ENCODE measurements at places on chromosomes 12 and 14. TPM values are rescaled to one million over a fixed set of nuclear protein-coding genes. Genes with fewer than 3 reads are reported as not detected.
A peak's percentile ranks its signal among the peaks of the same experiment; 100 is the strongest.

DNA sequence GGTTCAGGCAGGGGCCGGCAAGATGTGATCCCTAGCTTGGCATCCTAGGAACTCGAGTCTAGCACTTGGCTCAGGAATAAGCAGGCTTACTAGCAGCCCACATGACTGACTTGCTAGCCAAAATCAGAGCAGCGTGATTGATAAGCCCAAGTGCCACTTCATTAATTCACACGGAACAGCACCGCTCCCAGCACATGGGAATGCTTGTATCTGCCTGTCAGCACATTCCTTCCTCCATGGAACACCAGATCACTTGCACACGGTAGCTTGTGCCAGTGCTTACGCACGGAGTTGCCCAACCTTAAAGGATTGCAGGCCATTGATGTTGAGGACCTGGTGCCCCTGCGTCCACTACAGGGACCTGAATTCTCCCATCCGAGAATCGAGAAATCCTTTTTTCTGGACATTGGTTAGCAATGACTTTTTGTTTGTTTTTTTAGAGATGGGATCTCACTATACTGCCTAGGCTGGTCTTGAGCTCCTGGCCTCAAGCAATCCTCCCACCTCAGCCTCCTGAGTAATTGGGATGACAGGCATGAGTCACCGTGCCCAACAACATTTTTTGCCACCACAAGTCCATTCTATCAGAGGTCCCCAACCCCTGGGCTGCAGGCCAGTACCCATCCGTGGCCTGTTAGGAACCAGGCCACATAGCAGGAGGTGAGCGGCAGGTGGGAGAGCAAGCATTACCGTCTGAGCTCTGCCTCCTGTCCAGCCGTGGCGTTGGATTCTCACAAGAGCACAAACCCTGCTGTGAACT is 30.6 kb upstream of the TSPAN9 start:
- DNase-seq, result peak; percentile 61

The TAS2R30 gene
- total RNA-seq, result 0.46 TPM

The MGAT2 gene
- total RNA-seq, result 73.3 TPM

DNA sequence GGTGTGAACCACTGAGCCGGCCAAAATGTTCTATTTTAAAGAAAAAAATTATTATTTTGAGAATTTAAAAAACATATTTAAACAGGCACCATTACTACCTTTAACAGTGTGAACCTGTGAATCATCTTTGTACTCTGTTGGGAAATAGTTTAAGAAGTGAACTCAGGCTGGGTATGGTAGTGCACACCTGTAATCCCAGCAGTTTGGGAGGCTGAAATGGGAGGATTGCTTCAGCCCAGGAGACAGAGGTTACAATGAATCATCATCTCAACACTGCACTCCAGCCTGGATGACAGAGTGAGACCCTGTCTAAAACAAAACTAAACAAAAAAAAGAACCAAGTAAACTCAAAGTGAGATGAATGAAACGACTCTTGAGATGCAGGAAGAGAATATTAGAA is 3.1 kb upstream of the WDR89 start:
- no peak for DNase-seq

- no peak for DNase-seq
Observed at GRCh38 chr14:57078054-57078453, 190.7 kb downstream of the EXOC5 start.

The STAC3 gene
- total RNA-seq, result not detected

DNA sequence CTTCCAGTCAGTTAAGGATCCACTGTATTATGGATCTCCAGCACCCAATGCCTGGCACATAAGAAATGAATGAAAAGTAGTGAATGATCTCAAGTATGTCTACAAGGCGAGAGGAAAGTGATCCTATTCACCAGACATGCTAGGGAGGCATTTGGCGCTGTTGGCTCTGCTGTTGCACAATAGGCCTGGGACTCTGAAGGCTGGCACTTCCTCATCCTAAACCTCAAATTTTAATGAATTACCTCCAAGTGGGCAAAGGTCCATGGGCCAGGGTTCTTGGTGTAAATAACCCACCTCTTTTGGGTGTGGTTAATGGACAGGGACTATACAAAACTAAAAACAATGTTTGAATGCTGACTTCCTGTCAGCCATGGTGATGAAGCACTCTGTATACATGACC is 173.4 kb upstream of the PZP start:
- DNase-seq, result no peak

The HPD gene
- total RNA-seq, result not detected

DNA sequence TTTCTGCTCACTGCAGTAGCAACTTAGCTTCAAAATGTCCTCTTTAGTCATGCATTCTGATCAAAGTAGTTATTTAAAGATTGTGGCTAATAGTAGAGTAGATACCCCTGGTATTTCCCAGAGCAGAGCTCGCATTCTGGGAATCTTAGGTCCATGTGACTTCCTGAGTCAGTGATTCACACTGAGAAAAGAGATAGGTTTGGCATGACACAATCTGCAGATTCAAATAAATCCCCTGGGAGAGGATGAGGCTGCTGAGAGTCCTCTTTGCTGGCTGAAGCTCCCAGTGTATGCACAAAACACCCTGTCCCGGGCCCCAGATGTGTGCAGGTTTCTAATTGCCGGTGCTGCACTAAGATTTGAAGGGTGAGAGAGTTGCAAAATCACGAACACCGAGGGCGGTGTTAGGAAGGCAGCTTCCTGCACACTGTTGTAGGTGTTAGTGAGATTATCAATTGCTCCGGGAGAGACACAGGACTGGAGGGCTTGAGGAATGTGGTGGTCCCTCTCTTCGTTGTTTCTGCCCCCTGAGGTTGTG is 233.2 kb downstream of the NRXN3 start:
- DNase-seq, result peak; percentile 17

DNA sequence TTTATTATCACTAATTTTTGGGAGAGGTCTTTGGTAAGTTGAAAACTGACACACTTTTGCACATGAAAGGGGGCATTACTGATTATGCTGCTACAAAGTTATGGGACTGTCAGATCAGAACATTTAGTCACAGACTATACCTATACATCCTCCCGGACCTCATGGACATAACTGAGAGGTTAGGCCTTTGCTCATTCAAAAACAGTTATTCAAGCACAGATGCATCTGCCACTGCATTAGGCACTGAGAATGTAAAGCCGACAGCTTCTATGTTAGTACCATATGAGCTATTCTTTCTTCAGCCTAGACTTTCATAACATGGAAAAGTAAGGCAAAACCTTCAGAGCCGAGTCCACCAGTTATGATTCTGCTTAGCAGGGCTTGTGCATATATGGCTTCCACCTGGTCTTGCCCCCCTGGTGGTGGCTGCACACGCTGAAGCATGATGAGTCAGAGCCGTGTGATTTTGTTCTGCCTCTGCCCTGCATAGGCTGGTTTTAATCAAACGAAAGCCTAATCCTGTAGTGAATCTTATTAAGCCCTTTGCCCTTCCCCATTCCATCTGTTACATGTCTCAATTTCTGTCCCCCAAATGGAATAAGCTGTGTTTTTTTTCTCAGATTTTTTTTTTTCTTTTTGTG is 21.8 kb upstream of the RNU6-8 start:
- peak; percentile 86 for DNase-seq

DNA sequence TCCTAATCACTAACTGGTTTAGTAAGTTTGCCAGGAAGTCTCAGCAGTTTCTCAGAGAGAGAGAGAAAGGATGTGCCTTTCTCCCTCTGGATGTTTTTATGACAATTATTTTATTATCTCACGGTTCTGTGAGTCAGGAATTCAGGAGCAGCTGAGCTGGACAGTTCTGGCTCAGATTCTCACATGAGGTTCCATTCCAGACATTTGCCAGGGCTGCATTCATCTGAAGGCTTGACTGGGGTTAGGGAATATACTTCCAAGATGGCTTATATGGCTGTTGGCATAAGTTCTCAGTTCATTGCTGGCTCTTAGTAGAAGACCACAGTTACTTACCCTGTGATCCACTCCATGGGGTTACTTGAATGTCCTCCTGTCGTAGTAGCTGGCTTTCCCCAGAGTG is 101.2 kb upstream of the ATF7IP start:
- no peak for DNase-seq

DNA sequence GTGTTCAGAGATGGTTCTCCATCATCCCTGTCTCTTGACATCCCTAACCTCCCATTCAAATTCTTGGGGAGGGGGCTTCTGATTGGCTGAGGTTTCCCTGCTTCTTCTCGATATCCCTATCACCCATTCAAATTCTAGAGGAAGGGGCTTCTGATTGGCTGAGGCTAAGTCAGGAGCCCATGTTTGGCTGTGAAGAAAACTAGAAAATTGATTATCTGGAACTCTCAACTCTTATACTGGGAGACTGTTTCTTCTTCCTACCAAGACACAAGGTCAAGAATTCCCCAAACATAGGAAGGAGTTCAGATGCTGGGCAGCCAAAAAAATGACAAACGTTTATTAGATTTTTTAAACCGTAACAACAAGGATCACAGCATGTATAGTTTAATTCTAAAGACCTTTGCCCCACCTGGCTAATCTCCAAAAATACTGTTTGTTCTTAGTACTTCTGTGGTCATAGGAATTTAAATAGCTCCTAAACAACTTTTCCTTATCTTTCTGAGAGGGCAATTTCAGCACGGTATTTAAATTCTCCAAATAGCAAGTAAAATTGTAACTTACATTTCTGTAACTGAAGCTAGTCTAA is 26.4 kb downstream of the SPIC start:
- DNase-seq, result no peak

- no peak for DNase-seq
Observed at GRCh38 chr12:42828836-42829235, 239.3 kb upstream of the PRICKLE1 start.

The EID3 gene
- 0.40 TPM for total RNA-seq

The CD27 gene
- total RNA-seq, result not detected

DNA sequence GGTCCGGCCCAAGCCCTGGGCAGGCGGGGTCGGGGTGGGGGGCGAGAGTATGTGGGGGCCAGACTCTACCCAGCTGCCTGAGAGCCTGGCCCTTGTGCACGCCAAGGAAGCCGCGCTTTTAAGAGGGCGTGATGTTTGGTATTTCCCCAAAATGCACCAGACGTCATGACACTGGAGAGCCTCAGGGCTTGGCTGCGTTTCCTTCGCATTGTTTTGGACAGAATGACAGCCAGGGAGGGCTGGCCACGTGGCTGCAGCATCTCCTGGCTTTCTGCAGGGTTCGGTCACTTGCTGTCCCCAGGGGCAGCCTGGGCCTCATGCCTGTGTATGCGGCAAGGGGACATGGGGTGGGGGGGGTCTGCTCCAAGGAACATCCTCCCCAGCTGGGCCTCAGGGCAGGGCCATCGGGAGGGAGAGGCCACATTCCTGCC is 16.1 kb upstream of the NUDT14 start:
- DNase-seq, result peak; percentile 46

DNA sequence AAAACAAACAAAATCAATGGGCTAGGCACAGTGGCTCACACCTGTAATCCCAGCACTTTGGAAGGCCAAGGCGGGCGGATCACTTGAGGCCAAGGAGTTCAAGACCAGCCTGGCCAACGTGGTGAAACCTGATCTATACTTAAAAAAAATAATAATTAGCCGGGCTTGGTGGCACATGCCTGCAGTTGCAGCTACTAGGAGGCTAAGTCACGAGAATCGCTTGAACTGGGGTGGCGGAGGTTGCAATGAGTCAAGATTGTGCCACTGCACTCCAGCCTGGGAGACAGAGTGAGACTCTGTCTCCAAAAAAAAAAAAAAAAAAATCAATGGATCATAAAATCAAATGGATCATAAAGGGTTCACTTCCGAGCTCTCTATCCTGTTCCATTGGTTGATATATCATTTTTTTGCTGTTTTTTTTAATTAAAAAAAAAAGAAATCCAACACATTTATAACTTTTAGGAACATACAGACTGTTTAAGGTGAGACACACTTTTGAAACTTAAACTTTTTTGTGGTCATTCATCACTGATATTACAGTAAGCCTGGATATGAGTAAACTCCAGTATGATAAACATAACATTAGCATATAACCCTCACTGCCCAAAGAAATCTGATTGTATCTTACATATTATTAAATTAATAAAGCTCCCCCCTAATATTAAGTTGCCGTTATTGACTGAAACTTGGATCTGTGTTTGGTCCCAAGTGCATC is 22.1 kb downstream of the MOK start:
- no peak for DNase-seq

DNA sequence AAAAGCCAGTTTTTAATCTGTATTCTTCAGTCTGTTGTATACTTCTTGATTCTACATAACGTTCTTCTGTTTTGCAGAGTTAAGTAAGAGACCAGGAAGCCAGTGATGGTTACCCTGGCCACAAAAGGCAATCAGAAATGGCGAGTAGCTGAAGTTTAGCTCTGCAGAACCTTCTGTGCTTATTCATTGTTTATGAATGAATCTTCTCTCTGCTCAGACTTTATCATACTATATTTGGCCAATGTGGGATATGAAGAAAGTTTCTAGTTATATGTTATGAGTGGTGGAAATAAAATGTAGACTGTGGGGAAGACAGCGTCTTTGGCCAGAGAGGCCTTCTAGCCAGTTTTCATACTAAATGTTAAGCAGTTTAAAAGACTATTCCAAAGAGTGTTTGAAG is 249.9 kb upstream of the RGS6 start:
- no peak for DNase-seq

The NTF3 gene
- total RNA-seq, result 12.7 TPM

GRCh38 chr14:70354204-70354603 is 5.3 kb downstream of the COX16 start:
- no peak for DNase-seq

The WNT1 gene
- total RNA-seq, result not detected

GRCh38 chr12:130488358-130488710 is 150.6 kb downstream of the PIWIL1 start:
- DNase-seq, result no peak

GRCh38 chr12:20453756-20454310 is 85.5 kb downstream of the PDE3A start:
- no peak for DNase-seq

The SLC39A2 gene
- not detected for total RNA-seq

The CCDC196 gene
- not detected for total RNA-seq

GRCh38 chr12:120583478-120584030 is 2.4 kb upstream of the POP5 start:
- DNase-seq, result peak; percentile 78

DNA sequence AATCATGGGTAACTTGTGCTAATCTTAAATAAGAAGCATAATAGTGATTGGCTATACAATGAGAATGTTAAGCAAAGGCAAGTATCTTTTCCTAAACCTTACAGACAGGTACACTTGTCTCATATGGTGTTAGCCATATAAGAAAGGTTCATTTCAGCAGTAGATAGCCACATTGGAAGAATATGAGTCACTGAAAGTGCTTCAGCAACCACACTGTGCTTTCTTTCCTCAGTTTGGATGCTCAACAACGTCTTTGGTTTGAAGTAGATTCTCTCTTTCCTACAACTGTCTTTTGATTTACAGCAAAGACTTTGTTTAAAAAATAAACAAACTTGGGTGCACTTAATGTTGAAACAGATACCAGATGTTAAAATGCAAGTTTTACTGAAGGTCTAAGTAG is 8.9 kb downstream of the DDHD1 start:
- DNase-seq, result no peak
